Fibroblast of skin of right quadriceps (primary cell): ENCODE measurements at places on chromosomes 6 and 20.

- no peak for DNase-seq
These were observed 163.0 kb downstream of the ARID1B start for GRCh38 chr6:156940221-156940620.

DNA sequence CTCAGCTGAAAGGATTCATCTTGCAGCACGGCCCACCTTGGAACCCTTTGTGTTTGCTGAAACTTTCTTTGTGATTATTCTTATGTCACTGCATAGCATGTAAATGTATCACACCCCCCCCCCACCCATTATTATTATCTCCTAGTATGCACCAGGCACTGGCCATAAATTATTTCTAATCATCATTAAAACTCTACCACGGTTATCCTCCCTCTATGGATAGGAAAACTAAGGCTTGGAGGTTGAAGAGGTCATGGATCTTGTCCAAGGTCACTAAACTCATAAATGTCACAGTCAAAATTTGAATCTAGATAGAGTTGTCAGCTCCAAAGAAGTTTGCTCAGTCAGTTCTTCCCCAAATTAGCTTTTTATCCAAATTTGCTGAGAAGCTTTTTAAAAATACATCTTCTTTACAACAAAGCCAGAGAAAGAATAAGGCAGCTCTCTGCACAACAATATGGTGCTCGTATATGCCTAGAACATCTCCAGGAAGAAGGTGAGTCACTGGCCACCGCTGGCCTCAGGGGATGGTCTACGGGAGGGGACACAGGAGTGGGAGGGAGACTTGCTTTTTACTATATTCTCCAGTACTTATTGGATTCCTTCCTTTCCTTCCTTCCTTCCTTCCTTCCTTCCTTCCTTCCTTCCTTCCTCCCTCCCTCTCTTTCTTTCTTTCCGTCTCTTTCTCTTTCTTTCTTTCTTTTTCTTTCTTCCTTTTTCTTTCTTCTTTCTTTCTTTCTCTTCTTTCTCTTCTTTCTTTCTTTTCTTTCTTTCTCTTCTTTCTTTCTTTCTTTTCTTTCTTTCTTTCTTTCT is 134.5 kb downstream of the VEGFA start:
- DNase-seq, result peak; percentile 41

- peak; percentile 55 for DNase-seq
These were observed 5.6 kb upstream of the SYNE1 start for GRCh38 chr6:152642578-152643375.

GRCh38 chr6:76885861-76886301 is 577.4 kb downstream of the HTR1B start:
- peak; percentile 70 for DNase-seq

DNA sequence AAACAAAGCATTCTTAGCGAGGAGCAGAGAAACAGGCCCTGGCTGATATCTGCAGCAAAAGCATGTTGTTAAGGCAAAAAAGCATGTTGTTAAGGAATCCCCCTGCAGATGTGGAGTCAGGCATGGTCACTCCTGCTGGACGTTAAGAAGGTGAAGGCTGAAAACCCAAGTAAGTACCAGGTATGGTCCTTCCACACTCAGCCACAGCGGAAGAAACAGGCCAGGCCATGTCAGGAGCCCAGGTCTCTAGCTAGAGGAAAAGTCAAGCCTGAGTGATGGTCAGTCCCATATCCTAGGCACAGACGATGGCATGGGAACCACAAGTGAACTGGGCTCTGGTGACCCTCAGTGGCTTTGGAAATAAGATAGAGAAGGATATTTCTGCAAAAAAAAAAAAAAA is 32.5 kb upstream of the MAS1L start:
- no peak for DNase-seq

DNA sequence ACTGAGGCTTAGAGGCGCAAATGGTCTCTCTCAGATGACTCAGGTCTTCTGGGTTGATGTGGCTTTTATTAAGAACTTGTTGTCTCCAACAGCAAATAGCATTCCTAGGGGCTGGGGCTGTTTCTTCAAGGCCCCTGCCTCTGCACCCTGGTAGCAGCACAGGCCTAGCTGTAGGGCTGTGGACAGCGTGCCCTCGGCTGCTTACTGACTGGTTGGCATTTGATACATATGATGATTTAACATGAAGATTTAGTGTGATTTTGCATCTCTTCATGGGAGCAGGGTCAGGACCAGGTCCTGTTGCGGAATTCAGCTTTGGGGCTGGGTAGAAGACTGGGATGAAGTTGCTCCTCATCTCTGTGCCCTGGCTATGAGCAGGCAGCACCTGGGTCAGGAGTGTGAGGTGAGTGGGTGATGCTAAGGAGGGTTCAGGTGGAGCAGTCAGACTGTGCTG is 24.3 kb upstream of the IER3 start:
- DNase-seq, result no peak

DNA sequence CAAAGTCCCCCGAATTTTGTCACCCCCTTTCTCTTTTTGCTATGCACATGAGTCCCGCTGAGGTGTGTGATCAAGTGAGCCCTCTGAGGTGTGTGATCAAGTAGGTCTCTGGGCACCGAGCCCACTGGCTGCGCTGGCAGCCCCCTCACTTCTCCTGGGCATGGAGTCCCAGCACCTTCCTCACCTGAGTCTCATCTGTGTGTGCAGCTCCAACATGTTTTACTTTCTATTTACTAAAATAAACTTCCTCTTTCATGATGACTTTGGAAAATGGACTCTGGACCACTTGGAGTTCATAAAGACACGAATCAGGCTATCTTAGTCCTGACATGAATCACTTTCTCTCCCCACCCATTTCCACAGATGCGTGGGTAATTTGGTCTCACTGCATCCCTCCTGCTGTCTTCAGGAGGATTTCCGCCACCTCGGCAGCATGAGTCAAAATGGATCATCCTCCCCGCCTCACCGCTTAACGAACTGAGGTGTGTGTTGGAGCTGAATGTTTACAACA is 39.8 kb downstream of the PRDM1 start:
- peak; percentile 31 for DNase-seq
